Naive thymus-derived CD4-positive, alpha-beta T cell (primary cell): ENCODE measurements at places on chromosomes 5 and 9. TPM values are rescaled to one million over a fixed set of nuclear protein-coding genes. Genes with fewer than 3 reads are reported as not detected.

SOHLH1 gene
- not detected in 2 replicates for total RNA-seq

DNA sequence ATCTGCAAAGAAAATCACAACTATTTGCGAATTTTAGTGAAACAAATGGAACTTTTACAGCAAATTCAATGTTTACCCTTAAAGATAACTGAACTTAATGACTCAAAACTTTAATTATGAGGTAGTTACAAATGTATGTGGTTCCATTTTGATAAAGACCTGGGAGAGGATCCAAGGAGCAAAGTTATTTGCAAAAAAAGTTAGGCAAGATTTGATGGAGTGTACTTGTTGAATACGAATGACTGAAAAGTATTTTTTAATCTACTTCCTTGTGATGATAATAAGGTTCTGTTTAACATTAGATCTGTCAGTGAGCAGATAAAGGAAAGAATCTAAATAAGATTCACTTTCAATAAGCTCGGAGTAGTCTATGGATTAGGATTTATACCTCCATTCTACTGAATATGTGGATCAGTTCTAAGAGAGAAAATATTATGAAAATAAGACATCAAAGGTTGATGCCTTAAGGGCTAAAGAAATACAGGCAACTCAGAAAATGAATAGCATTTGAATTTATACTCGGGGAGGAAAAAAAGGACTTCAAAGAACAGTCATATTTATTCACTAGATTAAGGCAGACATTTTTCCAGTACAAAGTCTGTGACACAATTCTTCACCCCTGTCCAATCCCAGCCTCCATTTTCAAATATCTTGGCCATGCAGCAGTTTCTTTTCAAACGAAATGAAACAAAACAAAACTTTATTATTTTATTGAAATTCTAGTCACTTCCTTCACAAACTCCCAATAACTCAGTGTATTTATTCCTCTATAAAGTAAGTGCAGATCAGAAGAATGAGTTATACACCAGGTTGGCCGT is 199.8 kb downstream of the PDE4D start:
- no peak for DNase-seq

DNA sequence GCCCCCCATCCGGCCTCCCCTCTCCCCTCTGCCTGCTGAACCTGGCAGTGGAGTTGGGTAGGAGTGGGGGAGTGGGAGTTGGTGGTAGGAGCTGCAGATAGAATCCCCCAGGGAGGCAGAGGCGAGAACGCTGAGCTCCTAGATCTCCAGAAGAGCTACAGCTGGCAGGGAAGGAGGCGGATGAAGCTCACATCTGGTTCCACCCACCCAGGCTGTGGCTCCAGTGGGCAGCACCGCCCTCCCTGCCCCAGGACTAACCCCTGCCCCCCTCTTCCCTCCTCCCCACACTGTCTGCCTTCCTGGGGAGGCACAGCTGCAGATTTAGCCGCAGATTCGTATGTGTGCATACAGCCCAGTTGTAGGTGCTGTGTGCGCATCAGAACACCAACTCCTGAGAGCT is 34.2 kb downstream of the C9orf50 start:
- peak; percentile 31 for DNase-seq

LCN12 gene
- 1.1 TPM for total RNA-seq

DNA sequence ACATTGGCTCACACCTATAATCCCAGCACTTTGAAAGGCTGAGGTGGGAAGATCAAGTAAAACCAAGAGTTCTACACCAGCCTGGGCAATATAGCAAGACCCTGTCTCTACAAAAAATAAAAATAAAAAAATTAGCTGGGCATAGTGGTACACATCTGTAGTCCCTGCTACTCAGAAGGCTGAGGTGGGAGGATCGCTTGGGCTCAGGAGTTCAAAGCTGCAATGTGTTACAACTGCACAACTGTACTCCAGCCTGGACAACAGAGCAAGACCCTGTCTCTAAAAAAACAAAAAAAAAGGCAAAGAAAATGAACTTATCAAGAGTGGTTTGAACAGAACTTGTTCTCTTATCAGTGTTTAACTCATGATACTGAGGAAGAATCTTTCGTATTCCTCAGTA is 29.3 kb downstream of the AP3B1 start:
- no peak for DNase-seq

GRCh38 chr9:68552700-68553476 is 12.2 kb upstream of the TMEM252 start:
- no peak for DNase-seq

- no peak for DNase-seq
These were observed 321.4 kb upstream of the ACTBL2 start for GRCh38 chr5:57804007-57804444.

DNA sequence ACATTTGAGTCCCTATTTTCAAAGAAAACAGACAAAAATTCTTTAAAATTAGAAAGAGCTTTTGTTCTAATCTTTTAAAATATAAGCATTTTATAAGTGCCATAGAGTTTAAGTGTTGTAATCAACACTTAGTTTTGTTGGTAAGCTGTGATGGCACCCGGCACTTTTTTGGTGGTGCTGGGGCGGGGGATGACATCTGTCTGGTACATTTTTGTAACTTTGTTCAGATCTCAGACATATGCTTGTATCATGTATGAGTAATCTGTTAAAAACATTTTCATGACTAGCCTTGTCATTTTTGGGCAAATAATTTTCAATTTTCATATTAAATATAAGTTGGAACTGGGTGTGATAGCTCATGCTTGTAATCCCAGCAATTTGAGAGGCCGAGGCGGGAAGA is 51.7 kb downstream of the UBAP1 start:
- DNase-seq = no peak

MSMP gene
- not detected for total RNA-seq

DNA sequence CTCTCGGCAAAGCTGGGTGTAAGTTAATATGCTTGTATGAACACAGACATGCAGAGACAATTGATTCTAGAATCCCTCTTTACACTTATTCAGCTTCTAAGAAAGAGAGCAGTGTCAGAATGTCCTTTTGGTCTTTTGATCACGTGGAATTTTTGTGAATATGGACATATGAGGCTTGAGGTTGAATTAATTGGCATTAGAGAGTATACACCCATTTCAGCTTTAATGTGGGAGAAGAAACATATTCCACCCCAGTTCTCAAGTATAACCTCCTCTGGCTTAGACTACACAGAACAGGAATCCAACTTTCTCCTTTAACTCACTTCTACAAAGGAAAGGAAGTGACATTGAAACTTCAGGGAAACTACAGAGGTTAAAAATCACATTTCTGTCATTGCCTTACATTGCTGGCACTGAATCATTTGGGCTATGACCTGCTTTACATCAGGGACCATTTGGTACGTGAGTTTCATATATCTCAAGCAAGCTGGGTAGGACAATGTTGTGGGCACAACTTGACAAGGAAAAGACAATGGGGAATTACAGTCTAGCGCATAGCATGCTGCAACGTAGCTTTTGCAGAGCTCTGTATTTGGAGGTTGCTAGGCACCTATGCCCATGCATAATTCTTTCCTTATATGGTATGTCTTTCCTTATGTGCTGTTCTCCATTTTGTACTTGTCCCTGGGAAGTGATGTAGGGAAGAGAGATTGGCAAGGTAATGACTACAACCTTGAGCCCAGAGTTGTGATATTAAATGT is 19.5 kb downstream of the DAB2 start:
- no peak for DNase-seq

GRCh38 chr9:89309608-89310474 is 1.2 kb upstream of the CKS2 start:
- DNase-seq = peak; percentile 22

PPP3R2 gene
- total RNA-seq = not detected in 2 replicates

GRCh38 chr9:117528225-117528624 is 113.4 kb upstream of the ASTN2 start:
- no peak for DNase-seq

DNA sequence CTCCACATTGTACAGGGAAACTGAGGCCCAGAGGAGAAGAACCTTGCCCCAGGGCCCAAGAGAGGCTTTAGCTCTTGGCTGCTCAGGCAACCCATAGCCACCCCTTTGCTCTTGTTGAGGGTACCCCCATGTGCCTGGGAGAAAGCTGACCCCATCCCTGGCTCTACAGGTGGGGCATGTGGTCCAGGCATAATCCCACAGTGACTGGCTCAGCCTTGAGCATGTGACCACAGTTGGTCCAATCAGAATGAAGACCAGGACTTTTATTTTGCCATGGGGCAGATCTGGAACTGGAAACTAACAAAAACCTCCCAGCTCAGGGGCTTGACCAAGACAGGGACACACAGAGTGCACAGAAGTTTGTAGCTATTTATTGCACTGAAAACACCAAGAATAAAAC is 29.3 kb downstream of the SLC6A7 start:
- no peak for DNase-seq

DNA sequence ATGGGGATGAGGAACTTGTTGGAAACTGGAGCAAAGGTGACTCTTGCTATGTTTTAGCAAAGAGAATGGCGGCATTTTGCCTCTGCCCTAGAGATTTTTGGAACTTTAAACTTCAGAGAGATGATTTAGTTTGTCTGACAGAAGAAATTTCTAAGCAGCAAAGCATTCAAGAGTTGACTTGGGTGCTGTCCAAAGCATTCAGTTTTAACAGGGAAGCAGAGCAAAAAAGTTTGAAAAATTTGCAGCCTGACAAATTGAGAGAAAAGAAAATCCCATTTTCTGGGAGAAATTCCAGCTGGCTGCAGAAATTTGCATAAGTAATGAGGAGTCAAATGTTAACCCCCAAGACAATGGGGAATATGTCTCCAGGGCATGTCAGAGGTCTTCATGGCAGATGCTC is 682.3 kb upstream of the ST8SIA4 start:
- DNase-seq = no peak

- no peak for DNase-seq
These were observed 603.3 kb downstream of the EFNA5 start for GRCh38 chr5:107067395-107067794.

DNA sequence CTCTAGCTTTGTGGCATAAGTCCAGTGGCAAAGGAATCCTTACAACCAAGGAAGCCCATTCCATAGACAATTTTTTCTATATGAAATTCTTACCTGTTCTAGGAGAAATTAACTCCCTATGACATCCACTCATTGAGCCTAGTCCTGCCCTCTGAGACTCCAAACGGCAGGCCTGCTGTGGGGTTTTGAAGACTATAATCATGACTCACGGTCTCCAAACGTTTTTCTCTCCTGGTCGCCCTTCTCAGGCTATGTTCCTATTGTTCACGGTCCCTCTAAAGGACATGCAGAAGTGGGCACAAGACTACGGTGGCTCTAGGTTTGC is 611 bp downstream of the EXOSC3 start:
- no peak for DNase-seq

GRCh38 chr9:14348123-14348372 is 34.1 kb upstream of the NFIB start:
- no peak for DNase-seq

FAF2 gene
- 30.9 TPM for total RNA-seq

GRCh38 chr9:89014153-89014552 is 22.9 kb downstream of the S1PR3 start:
- no peak for DNase-seq

DNA sequence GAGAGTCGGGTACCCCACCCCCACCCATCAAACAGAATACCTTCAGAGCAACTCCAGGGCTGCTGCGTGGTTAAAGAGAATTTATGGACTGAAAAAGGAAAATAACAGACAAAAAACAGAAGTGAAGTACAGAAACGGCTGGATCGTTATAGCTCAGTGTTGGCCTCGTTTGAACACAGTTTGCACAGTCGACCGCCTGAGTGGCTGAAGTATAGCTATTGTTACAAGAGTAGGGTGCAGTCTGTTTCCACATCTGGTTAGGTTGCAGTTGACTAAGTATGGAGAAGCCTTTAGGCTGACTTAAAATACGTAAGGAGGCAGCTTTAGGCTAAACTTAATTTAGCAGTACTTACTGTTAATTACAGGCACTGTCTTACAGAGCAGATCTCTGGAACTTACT is 121.2 kb downstream of the GCNT1 start:
- DNase-seq = no peak

ASPN gene
- total RNA-seq = not detected

- DNase-seq = no peak
These were observed 317.6 kb downstream of the ENC1 start for GRCh38 chr5:74322944-74323343.

GRCh38 chr9:89432986-89433530 is 64.9 kb downstream of the SEMA4D start:
- no peak for DNase-seq

TAF11L5 gene
- total RNA-seq = not detected

DNA sequence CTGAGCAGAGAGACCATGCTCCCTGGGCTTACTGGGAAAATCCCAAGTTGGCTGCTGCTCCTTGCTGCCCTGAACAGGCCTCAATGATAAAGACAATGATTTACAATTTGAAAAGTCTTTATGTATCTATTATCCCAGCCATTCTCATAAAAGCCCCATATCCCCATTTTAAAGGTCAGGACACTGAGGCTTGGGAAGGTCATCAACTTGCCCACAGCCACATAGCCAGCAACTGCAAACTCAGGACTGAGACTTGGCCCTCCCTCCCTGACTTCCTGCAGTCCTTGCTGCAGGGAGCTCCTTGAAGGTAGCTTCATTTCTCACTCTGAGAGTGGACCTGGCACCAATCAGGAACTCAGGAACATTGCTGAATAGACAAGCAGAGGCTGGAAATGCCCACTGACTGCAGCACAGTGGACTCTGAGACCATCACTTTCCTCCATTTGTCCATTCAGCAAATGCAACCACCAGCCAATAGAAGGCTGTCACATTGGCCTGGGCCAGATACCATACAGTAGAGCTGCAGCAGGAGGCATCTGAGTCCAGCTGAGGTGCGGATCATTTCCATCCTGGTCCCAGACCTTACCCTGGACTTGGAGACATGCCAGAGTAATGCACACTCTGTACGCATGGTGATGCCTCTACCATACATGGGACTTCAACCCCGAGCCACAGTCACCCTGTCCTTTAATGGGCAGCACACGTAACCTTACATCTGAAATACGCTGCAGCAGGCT is 18.3 kb downstream of the TNIP1 start:
- DNase-seq = no peak

ADGRV1 gene
- not detected for total RNA-seq

GRCh38 chr5:131609774-131610173 is 25.3 kb downstream of the RAPGEF6 start:
- no peak for DNase-seq
